ENCODE measurements at places on chromosomes 16 and 17.
A peak's percentile ranks its signal among the peaks of the same experiment; 100 is the strongest.

DNA sequence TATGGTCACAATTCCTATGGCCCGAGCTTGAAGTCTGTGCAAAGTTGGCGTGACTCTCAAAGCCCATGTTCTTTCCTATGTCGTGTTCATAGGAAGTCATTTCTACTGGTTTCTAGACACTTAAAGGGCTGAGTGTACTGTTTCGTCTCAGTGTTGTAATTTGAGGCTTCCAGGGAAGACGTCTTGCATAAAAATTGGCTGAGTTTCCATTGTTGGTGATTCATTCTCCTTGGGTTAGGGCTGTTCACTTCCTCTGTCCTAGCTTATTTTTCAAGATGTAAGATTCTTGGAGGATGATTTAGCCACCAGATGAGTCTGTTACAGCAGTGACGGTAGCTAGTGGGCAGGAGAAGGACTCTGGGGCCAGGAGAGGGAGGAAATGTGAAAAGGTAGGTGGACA, 43.1 kb downstream of the PIK3R5 start:
- DNase-seq: no peak

GRCh38 chr16:57165483-57165882, 20.4 kb downstream of the PSME3IP1 start:
- no peak for DNase-seq

DNA sequence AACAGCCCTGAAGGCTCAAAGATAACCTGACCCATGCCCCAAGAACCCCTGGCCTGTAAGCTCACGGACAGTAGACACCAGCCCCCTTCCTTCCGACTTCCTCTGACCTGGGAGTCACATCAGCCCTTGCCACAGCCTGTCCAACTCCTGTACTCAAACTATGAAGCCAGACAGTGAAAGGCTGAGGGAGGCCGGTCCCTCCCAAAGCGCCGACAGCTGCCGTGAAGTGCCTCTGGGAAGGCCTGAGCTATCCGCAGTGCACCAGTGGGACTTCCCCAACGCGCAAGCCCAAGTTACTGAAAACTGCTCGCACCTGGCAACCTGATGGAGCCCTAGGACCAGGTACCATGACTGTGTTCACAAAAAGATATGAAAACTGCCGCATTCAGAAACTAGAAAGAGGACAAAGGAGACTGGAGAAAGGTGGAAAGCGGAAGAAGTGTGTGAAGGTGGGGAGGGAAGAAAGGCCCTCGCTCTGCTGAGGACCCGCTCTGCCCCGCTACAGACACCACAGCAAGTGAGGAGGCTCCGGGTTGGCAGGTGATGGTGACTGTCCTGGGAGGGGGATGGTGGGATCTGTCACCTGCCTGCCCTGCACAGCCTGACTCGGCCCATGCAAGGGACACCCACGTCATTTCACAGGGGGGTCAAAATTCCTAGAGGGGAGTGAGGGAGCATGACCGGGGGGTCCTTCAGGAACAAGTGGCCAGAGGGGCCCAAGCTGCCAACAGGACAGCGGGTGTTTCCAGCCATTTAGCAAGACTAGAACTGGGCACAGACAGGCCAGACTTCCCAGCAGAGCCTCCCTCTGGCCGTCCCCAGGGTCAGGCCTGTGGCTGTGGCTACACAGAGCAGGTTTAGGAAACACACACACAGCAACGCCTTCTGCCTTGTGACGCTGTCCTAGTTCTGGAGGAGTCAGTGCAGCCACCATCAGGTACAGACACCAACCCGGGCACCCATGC, 13.1 kb upstream of the TRAP1 start:
- DNase-seq: no peak

GRCh38 chr17:80663781-80664206, 119.2 kb downstream of the RPTOR start:
- DNase-seq: peak; percentile 31

GRCh38 chr17:17411692-17412091, 65.1 kb upstream of the MED9 start:
- no peak for DNase-seq

GRCh38 chr16:87308826-87309225, 8.4 kb downstream of the C16orf95 start:
- no peak for DNase-seq

- DNase-seq: no peak
Measured at GRCh38 chr17:40153603-40154236, 13.4 kb downstream of the CASC3 start.

GRCh38 chr16:915546-915945, 55.2 kb downstream of the LMF1 start:
- no peak for DNase-seq

DNA sequence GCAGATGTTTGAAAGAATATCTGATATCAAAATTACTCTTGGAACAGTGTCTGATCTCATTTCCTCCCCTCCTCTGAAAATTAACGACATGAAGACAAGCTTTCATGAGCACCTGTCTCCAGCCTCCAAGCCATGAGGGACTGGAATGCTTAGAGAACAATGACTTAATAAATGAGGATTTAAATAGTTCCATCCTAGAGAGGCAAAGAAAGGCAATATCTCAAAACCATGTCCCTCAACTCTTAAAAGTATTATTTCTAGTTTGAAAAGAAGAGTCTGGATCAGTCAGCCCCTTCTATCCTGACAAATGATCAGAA, 137.5 kb downstream of the ANKFN1 start:
- no peak for DNase-seq

- DNase-seq: no peak
Measured at GRCh38 chr16:2090481-2090776, 42.6 kb downstream of the TSC2 start.

- no peak for DNase-seq
Measured at GRCh38 chr17:48241131-48241591, 133.6 kb downstream of the SNX11 start.

- no peak for DNase-seq
Measured at GRCh38 chr17:47935961-47936360, 5.4 kb upstream of the PNPO start.

- no peak for DNase-seq
Measured at GRCh38 chr16:86082418-86083030, 183.6 kb downstream of the IRF8 start.

- no peak for DNase-seq
Measured at GRCh38 chr17:40922239-40922638, 15.2 kb downstream of the KRT23 start.

GRCh38 chr17:161481-161880, 20.0 kb downstream of the DOC2B start:
- DNase-seq: no peak

- DNase-seq: no peak
Measured at GRCh38 chr16:4208341-4208751, 33.5 kb downstream of the SRL start.

DNA sequence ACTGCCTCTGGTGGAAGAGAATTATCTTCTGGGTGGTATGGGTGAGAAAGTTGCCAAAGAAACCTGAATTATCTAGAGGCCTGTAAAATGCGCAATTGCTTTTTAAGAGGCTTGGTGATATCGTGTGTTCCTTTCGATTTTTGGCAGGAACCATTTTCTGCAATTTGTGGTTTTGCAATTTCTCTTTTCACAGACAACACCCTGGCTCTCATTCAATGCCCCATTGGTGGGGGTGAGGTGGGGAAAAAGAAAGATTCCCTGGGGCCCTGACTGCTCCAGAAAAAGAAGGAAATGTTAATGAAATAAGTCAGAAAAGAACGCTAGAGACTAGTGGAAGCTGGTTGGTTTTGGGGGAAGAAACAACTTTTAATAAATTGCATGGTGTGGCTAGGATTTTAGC, 77.4 kb downstream of the ANKFN1 start:
- no peak for DNase-seq

- no peak for DNase-seq
Measured at GRCh38 chr16:71645450-71645849, 19.5 kb downstream of the MARVELD3 start.
